ENCODE measurements at places on chromosomes 11 and 22. TPM values are rescaled to one million over a fixed set of nuclear protein-coding genes. Genes with fewer than 3 reads are reported as not detected.

The ACER3 gene
- 8.4 TPM for total RNA-seq

The OR52E8 gene
- not detected for total RNA-seq

The BBS1 gene
- 14.1 TPM for total RNA-seq

The INS gene
- not detected for total RNA-seq

The TUB gene
- total RNA-seq = 5.6 TPM

The DLG2 gene
- total RNA-seq = 1.1 TPM

The UEVLD gene
- 21.1 TPM for total RNA-seq

The CLDN5 gene
- not detected for total RNA-seq

The JRKL gene
- total RNA-seq = 8.6 TPM

The DERL3 gene
- total RNA-seq = not detected

The PATE1 gene
- total RNA-seq = not detected

The CST6 gene
- not detected for total RNA-seq

The NFAM1 gene
- total RNA-seq = not detected

The OLFML1 gene
- 0.69 TPM for total RNA-seq

The PATE4 gene
- total RNA-seq = not detected

The CNTF gene
- total RNA-seq = 1.5 TPM
